PC-3 (cell line): ENCODE measurements at places on chromosomes 6 and 20.

DNA sequence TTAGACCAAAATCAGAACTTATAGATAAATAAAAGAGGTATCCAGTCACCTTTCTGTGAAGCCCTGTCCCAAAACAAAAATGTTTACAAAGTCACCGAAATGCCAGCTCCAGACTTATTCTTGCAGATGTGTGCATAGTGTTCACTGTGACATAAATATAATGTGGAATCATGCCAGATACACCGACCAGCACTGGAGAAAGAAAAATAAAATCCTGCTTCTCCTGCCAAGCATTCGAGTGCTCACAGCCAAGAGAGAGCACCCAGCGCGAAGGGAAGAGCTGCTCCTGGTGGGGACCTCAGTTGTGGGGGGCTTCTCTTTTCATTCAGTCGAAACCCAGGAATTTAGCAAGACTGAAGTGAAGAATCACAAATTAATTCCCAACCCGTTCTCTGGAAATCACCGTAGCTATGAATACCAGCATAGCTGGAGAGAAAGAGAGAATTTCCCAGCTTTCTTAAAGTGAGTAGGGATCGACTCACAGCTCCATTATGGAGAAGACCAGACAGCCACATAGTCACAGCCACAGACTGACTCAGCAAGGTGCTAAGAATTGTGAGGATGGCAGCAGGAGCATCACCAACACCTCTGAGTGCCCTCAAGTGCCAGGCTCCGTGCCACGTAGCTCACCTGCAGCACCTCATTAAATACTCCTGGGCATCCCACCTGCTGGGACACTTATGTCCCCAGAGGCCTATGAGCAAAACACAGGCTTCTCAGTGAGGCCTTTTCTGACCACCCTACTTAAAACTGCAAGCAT, 33.2 kb downstream of the BFSP1 start:
- DNase-seq = peak; percentile 19

DNA sequence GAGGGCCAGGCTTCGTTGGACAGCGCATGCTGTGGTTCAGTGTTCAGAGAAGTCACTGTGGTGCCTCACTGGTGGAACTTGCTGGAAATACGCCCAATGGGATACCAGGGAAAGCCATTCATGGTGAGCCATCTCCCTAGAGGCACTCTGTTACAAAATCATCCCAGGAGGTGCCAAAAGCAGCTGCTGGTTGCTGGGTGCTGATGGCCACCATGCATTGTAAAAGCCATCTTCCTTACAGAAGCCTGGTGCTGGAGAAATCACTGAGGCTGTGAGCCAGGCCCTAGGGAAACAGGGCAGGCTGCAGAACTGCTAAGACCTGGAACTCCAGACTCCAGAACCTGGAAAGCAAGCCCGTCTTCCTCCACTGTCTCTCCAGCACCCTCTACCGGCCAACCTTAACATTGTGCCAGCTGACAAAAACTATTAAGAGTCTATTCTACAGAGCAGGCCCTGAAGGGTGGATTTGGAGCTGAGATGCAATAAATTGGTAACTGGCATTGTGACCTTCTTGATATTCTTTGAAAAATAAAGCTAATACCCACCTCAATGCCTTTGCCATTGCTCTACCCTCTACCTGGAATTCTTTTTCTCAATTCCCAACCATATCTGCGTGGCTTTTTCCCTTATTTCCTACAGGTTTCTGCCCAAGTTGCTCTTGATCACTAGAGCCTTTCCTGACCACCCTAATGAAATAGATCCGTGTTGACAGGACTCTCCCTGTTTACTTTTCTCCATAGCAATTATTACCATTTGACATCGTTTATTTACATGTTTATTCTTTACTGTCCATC, 18.5 kb downstream of the SNRPB start:
- peak; percentile 83 for DNase-seq

DNA sequence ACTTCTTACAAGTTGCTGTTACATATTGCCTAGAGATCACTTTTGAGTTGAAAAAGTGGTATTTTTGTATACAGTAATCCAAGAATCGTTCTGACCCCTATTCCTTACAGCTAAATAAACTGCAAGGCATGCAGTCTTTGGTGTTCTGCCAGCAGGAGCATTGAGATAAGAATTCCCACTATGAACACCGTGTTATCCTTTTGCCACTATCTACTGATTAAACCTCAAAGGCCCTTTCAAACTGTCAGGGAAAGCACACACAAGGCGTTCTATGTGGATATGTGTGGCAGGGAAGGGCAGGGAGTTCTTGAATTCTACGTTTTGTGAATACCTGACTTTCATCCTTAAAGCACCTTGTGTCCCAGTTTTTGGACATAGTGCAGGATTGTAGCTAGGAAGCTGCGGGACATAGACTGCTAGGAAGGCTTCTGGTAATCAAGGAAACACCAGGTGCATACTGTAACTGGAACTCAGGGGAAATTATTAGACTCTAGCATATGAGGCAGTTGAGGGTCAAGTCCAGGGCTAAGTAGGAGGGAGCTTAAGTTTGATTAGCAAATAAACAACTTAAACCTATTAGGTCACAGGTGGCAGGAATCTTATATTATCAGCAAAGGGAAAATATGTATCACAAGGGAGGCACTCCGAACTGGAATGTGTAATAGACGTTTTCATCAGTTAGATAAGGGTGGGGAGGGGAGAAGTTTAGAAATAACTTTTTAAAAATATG, 506.6 kb downstream of the RNF144B start:
- DNase-seq = no peak

DNA sequence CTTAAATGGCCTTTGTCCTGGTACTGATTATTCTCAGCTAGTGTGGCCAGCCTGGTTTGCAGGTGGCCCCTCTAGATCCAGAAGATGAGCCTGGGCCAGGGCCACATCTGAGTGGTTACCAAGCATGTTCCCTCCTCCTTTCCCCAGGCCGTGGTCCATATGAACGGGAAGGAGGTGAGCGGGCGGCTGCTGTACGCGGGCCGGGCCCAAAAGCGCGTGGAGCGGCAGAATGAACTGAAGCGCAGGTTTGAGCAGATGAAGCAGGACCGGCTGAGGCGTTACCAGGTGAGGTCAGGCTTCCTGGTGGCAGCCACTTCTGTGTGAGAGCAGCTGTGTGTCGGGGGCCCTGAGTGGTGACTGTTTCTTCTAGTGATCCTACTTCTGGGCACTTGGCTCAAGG, 11.6 kb downstream of the PABPC1L start:
- DNase-seq = no peak

DNA sequence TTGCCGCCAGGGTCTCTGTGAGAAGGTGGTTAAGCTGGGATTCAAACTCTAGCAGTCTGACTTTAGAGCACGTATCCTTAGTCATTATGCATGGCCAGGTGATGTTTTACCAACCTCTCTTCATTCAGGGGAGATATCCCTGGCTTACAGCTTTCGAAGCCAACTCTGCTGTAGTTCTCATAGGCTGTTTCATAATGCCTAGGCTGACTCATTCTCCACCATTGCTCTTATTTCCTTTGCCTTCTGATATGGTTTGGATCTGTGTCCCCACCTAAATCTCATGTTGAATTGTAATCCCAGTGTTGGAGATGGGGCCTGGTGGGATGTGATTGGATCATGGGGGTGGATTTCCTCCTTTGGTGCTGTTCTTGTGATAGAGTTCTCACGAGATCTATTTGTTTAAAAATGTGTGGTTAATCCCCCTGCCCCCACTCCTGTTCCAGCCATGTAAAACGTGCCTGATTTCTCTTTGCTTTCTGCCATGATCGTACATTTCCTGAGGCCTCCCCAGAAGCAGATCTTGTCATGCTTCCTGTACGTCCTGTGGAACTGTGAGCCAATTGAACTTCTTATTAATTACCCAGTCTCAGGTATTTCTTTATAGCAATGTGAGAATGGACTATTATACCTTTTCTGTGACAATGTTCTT, 94.6 kb upstream of the MAN1A1 start:
- DNase-seq = no peak

- no peak for DNase-seq
Observed at GRCh38 chr20:19026901-19027644, 185.4 kb upstream of the SLC24A3 start.

DNA sequence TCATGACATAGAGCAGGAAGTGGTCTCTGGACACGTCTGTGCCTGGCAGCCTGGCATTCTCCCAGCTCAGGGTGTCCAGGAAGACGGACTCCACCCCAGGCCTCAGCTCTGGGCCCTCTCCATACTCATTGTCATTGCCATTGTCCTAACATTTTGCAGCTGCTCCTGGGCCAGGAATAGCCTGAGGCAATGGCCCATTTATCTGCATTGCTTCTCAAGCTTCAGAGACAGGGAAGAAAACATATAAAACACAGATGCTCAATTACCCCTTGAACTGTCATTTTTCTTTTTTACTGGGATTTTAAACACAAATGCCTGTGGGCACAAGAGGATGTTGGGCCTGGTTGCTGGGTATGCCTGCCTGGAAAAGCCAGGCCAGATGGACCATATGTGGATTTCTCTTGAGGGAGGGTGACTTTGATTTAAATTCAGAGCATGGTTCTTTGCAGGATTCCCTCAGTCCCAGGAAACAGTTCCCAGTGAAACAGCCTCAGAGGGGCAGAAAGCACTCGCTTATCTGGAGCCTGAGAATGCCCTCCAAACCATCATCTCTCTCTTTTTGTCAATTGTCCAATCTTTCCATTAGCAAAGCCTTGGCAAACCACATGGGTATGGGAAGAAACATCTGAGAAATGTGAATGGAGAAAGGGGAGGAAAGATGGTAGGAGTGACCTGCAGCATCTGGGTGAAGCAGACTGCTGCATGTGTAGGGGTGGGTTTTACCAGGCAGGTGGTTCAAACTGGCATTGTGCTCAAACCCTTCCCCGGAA, 17.9 kb downstream of the LAMP5 start:
- peak; percentile 22 for DNase-seq

DNA sequence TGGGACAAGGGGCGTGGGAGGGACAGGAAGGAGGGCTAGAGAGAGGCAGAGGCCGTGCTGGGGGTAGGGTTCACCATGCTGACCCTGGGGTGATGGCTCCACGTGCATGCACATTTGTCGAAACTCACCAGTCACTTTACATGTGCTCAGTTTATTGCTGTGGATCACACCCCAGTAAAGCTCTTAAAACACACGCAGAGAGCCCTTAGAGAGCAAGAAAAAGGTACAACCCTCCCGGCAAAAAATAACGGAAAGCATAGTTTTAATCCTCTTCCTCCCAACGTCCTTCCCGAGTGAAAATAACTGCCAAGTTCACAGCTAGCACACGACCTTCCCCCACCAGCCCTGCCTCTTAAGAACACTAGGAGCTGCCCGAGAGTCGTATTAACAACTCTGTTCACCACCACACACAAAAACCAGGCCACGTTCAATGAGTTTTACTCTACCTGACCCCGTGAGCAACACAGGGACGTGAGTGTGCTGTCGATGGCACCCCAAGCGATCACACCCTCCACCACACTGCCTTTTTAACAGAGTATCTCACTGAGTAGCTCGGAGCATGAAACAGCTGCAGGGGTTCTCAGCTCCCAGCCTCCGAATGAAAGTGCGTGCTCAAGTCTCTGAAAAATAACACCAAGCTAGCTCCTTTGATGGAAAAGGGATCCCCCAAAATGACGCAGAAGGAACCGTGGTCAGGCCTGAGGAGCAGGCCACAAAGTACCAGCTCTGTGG, 39.7 kb downstream of the TAF4 start:
- DNase-seq = no peak

GRCh38 chr20:54600634-54601033, 125.2 kb downstream of the DOK5 start:
- no peak for DNase-seq

- DNase-seq = no peak
Observed at GRCh38 chr6:165837948-165838745, 175.1 kb upstream of the PDE10A start.

DNA sequence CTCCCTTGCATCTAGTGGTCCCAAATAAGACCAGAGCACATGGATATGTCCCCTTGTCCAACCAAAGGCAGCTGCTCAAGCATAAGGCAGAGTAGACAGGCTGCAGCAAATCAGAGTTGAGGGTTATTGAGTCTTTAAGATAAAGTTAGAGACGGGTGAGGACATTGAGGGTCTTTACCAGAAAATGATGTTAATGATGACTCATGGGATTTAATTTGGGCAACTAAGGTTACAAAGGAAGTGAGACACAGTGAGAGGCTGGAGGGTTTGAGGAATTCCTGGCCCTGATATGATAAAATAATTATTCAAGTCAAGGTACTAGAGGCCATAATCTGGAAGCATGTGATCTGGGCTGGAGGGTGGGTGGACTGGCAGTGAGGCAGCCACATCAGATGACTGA, 133.6 kb downstream of the ALDH8A1 start:
- no peak for DNase-seq

GRCh38 chr6:117840541-117840983, 66.5 kb upstream of the SLC35F1 start:
- peak; percentile 65 for DNase-seq

DNA sequence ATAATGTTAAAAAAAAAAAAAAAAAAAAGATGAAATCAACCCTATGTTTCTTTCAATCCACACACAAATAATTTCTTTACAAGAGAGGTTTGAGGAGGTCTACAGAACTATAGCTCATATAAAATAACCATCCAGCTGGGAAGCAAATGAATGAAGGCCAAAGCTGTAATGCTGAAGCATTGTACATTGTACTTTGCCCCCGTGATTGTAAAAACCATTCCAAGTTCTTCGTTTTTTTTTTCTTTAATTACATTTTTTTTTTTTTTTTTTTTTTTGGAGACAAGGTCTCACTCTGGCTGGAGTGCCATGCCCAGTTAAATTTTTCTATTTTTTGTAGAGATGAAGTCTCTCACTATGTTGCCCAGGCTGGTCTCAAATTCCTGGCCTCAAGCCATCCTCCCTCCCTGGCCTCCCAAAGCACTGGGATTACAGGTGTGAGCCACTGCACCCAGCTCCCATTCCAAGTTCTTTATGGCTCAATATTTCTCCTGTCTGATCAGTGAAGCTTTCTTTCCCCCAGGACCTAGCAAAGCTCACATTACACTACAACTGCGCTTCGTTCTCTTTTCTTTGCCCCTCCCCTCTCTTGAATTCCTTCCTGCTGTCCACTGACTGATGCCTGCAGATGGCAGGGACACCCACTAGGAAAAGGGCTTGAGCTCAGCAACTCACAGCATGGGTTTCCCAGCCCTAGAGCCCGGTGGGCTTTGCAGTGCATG, 53.0 kb upstream of the NOP56 start:
- DNase-seq = no peak

DNA sequence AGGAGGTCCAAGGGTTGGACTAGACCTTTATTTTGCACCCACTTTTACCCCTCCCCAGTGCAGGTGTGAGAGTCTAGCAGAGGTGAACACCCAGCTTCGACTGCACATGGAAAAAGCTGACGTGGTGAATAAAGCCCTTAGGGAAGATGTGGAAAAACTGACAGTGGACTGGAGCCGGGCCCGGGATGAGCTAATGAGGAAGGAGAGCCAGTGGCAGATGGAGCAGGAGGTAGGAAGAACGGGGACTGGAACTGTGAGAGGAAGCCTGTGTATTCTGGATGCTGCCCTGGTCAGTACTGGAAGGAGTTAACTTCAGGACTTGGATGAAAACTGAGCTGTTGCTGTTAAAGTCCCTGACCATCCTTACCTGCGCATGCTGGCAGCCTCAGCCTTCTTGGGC, 10.6 kb downstream of the CEP250 start:
- DNase-seq = no peak

- DNase-seq = no peak
Observed at GRCh38 chr6:15073883-15074465, 171.9 kb upstream of the JARID2 start.
